ENCODE measurements at places on chromosomes 4 and X.

DNA sequence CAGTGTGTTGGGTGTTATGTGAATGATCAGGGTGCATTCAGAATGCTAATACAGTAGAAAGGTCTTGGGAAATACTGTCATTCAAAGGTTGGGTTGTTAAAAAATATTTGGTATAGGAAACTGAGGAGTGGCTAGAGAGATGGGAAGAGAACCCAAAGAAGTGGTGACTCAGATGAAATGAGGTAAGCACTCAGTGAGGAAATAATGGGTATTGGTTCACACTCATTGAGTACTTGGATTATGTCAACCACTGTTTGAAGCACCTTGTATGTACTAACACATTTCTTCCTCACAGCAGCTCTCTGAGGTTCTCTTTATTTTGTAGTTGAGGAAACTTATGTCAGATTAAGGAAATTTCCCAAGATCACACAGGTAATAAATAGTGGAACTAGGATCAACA, 40.8 kb upstream of the NUDT6 start:
- DNase-seq, result no peak

- no peak for DNase-seq
Observed at GRCh38 chr4:180449395-180449956, 1793.7 kb upstream of the TENM3 start.

- DNase-seq, result no peak
Observed at GRCh38 chr4:56860781-56861180, 39.3 kb upstream of the SPINK2 start.

- DNase-seq, result no peak
Observed at GRCh38 chrX:111661241-111661640, 19.7 kb upstream of the ALG13 start.

DNA sequence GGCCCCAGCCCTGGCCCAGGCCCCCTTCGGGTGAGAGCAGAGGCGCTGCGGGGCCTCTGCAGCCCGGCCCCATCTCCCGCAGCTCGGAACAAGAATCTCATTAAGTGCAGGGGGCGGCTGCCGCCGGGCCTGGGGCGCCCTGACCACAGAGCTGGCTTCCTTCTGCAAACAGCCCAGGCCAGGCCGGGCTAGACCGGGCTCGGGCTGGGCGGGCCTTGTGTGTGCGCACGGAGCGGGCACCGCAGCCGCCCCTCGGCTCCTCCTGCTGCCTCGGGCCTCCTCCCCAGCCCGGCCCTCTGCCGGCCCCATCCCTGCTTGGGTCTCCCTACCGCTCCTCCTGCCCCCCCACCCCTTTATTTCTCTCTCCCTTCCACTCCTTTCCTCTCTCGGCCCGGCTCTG, 83.3 kb downstream of the EFNB1 start:
- DNase-seq, result no peak

- DNase-seq, result no peak
Observed at GRCh38 chr4:8523766-8524165, 56.4 kb upstream of the GPR78 start.

- DNase-seq, result no peak
Observed at GRCh38 chrX:32483534-32484136, 727.7 kb downstream of the DMD start.

- no peak for DNase-seq
Observed at GRCh38 chr4:183141997-183142396, 42.9 kb downstream of the WWC2 start.

DNA sequence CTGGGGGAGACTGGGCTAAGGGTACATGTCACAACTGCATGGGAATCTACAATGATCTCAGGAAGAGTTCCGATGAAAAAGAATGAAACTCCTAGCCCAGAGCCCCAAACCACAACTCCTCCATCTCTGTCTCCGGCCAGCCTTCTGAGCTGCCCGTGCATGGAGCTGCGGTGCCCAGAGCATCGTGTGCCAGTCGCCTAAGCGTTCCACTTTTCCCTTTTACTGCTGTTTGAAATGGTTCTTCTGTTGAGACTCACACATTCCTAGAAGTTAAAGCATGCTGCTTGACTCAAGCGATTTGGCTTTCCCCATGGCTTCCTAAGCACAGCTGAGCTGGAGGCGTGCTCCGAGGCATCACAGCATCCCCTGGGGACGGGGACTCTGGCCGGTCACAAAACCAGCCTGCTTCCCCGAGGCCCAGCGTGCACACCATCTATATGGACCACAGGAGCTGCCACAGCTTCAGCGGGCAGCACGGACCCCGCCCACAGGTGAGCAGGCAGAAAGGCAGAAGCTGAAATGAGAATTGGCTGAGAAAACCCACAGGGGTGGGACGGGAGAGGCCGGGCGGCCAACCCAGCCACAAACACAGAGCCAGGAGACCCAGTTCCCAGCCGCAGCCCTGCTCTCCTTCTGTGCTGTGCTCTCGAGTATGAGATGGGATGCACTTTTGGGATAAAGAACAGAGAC, 5.0 kb downstream of the CCNQ start:
- no peak for DNase-seq

GRCh38 chr4:37661772-37662171, 24.4 kb downstream of the RELL1 start:
- DNase-seq, result peak; percentile 46
